ENCODE measurements at places on chromosomes 2 and 18.

- DNase-seq = no peak
Observed at GRCh38 chr2:23859983-23860382, 66.9 kb downstream of the ATAD2B start.

- DNase-seq = no peak
Observed at GRCh38 chr18:46574000-46574742, 82.8 kb downstream of the LOXHD1 start.

- no peak for DNase-seq
Observed at GRCh38 chr2:239379641-239380170, 21.1 kb downstream of the HDAC4 start.

DNA sequence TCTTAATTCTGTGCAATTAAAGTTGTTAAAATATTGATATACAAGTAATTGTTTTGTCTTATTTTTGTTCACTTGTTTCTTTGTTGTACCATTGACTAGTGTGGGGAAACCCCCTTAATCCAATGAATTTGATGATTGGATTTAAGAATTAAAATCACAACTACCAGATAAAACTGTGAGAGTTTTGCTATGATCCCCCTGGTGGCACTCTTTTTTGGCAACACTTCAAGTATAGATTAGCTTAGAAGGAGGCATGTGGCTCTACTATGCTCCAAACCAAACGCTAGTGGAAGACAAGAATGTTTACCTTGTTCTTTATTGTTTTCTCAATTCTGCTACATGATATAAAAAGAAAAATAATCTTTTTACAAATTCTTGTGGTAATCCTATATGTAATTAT lies 477.8 kb upstream of the ETAA1 start:
- DNase-seq = no peak

DNA sequence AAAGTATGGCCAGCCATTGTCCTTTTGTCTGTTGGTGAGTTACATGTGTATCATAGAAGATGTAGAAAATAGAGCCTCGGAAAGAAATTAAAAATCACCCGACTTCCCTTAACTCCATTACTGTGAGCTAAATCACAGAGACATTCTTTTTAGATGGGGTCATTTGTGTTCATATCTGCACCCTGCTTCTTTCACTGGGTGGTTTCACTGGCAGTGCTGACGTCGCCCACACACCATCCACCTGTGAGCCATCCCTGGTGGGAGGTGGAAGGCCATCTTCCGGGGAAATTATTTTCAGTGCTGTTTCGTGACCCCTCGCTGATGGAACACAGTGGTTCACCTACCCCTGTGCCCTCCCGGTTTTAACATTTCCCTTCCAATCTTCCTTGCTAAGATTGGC lies 21.2 kb downstream of the SH3BP4 start:
- no peak for DNase-seq

- no peak for DNase-seq
Observed at GRCh38 chr18:79553154-79553553, 126.4 kb upstream of the CTDP1 start.

DNA sequence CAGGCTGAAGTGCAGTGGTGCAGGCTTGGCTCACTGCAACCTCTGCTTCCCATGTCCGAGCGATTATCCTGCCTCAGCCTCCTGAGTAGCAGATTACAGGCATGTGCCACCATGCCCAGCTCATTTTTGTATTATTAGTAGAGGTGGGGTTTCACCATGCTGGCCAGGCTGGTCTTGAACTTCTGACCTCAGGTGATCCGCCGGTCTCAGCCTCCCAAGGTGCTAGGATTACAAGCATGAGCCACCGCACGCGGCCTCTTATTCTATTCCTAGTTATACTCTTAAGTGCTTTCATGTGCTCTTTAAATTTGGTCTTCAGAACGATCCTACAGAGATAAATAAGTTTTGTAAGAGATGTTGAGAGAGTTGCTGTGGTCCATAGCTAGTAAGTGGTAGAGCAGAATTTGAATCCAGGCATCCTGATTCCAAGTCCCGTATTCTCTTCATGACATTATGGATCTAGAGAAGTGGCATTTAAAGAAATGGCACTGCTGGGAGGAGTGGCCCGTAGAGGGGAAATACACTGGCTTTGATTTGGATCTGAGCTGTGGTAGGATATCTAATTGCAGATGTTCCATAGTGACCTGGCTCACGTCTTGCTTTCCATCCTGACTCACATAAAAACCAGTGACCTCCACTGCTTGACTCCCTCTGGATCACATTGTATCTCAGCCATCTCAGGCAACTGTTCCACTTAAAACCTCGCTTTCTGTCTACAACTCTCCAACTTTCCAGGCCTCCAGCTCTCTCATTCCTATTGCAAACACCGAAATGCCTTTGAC lies 22.8 kb upstream of the ME2 start:
- DNase-seq = no peak

GRCh38 chr2:70918016-70918415 lies 17.7 kb upstream of the ATP6V1B1 start:
- DNase-seq = no peak

- no peak for DNase-seq
Observed at GRCh38 chr18:63107171-63107845, 212.3 kb downstream of the BCL2 start.

DNA sequence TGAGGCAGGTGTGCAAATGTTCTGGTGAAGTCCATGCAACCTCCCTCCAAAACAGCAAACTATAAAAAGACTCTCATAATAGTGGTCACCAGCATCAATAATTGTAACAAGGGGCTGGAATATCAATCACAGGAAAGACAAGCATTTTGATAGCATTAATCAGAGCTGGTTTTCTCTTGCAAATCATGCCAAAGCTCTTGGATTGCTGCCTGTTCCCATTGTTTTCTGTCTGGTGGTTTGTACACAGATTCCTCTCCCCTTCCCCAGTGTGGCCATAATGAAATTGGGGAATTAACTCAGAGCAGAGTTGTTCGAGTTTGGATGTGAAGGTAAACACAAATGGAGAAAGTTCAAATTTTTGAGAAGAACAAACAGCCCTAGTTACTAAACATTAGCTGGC lies 134.2 kb downstream of the CDCA7 start:
- no peak for DNase-seq

GRCh38 chr18:60775978-60776377 lies 403.4 kb upstream of the MC4R start:
- no peak for DNase-seq

- no peak for DNase-seq
Observed at GRCh38 chr2:105782646-105783045, 37.9 kb downstream of the NCK2 start.

GRCh38 chr2:190637281-190637734 lies 11.6 kb upstream of the NAB1 start:
- DNase-seq = no peak

- DNase-seq = no peak
Observed at GRCh38 chr2:159076241-159076640, 107.8 kb downstream of the TANC1 start.

- no peak for DNase-seq
Observed at GRCh38 chr2:189609853-189610252, 29.3 kb upstream of the SLC40A1 start.

GRCh38 chr18:13641551-13642439 lies 84.6 kb downstream of the FAM210A start:
- DNase-seq = no peak
